ENCODE measurements at places on chromosomes 11 and 22.

- DNase-seq: no peak
These were observed 200.0 kb downstream of the TBC1D22A start for GRCh38 chr22:46962406-46962805.

DNA sequence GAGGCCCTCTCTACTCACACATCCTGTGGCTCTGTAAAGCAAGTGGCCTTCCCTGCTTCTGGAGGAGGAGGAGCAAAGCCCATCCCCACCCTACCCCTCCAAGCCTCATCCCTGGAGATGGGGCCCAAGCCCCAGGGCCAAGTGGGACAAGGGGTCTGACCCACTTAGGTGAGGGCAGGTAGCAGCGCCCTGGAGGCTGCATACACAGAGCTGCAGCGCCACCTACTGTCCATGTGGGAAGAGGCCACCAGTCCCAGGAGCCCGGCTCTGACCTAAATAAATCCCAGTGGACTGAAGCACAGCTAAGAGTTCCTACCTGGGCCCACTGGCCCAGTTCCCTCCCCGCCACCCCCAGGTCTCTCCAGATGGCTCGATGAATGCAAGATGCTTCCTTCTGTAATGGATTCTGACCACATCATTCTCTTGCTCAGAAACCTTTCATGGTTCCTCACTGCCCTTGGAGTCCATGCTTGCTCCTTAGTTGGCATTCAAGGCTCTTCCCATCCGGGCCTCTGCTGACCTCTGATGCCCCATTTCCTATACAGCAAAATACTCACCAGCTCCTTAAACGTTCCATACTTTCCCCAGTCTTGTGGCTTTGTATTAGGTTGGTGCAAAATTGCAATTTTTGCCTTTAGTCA is 62.1 kb downstream of the THAP12 start:
- DNase-seq: peak; percentile 50

GRCh38 chr11:124946735-124947141 is 7.3 kb upstream of the CCDC15 start:
- DNase-seq: no peak

DNA sequence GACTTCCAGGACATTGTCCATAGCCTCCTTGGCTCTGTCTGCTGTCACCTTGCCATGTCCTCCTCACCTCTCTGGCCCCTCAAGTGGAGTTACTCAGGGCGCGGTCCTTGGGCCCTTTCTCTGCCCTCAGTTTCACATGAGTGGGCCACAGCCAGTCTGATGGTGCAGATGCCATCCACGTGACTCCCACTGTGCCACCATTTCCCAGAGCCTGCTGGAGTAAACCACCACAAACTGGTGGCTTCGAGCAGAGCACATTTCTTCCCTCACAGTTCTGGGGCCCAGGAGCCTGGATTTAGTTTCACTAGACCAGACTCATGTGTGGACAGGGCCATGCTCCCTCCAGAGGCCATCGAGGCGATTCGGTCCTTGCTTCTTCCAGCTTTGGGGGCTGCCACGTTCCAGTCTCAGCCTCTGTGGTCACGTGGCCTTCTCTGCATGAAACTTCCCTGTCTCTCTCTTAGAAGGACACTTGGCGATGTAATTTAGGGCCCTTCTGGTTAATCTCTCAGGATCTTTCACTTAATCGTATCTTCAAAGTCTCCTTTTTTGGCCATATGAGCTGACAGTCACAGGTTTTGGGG is 14.6 kb downstream of the SMARCB1 start:
- no peak for DNase-seq

DNA sequence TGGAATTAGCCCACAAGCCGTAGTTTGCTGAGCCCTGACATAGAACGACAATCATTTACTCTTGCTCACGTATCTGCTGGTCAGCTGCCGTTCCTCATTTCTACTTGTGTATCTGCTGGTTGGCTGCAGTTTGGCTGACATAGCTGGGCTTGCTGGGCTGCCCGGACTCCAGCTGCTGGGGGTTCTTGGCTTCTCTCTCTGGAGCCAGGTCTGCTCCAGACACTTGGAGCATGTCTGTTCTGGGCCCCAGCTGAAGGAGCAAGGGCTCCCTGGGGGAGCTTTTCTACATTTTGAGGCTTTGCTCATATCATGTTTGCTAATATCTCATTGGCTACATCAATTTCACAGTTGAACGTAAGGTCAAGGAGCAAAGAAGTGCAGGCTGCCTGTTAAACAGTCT is 47.3 kb downstream of the PRDM11 start:
- DNase-seq: no peak

DNA sequence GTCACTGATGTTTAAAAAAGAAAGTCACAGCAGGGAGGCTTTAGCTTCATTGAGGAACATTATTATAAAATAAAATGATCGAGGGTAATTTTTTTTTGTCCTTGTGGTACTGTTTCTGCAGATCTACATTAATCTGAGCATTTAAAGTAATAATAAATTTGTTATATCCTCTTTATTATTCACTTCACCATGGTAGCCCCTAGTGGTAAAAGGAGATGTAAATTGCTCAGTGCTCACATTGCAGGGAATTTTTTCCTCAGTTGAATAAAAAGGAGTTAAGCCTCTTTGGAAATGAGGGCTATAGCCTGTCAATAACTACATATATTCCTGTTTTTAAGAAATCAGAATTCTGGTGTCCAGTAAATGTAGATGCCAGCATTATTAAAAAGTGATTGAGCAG is 99.7 kb upstream of the VPREB1 start:
- DNase-seq: no peak

DNA sequence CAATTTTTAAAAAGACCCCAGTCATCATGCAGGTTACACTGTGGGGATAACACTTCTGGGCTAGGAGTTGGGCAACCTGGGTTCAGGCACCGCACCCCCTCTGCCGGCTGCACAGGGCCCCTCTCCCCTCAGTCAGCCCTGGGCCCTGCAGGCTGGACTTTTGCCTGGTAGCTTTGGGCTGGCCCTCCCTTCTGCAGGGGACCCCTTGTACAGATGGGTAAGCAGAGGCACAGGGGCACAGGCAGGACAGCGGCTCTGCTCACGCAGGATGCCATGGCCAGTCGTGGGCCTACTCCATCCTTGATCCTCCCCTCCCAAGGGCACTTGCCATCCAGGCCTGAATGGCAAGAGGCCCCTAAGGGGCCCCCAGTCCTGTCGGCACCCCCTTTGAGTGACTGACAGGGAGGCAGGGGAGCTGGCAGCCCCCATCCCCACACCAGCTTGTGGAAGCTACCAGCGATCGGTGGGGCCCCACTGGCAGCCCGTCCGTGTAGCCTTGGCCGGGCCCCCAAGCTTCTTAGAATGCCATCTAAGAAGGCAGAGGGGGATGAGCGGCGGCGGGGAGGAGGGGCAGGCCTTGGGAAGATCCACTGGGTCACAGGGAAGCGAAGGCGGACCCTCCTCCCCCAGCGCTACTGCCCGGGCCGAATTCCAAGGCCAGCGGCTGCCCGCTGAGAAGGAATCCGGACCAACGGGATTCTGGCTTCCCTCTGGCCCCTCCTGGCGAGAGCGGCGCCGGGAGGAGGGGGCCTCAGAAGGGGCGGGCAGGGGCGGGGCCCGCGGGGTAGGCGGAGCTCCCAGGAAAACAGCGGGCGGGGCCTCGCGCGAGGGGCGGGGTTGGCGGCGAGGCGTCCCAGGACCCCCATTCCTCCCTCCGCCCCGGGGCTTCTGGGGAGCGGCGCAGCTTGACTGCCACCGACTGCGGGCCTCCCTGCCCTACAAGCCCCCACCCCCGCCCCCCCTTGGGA is 6.8 kb upstream of the CHKA start:
- no peak for DNase-seq

DNA sequence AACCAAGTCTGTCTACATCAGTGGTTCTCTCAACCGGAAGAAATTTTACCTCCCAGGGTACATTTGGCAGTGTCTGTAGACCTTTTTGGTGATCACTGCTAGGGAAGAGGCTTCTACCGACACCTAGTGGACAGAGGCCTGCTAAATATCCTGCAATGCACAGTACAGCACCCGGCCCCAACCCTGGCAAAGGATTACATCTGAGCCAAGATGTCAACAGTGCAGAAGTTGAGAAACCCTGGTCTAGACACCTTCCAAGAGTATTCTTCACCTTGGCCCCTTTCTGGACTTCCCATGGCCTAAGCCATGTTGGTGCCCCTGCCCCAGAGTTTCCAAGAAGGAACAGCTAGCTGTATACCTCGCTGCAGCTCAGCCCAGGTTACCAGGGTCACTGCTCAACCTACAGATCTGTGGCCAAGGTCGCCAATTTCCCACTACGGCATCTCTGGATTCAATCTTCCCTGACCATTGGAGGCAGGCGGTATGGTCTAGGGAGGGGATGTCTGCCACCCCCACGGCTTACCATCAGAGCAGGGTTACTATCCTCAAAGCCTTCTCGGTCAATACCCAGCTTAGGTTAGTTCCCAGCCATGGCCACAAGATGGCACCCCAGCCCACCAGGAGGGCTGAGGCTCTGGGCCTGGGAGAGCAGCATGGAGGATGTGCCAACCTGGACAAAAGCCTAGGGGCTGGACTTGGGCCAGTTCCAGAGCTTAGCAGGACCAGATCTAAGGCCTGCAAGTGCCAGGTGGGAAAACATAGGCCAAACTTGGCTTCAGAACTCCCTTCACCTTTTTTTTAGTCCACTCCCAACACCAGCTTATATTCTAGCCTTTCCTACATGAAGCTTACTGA is 3.7 kb upstream of the KCNC1 start:
- DNase-seq: peak; percentile 92

- no peak for DNase-seq
These were observed 619.0 kb downstream of the SOX6 start for GRCh38 chr11:15737320-15737719.

DNA sequence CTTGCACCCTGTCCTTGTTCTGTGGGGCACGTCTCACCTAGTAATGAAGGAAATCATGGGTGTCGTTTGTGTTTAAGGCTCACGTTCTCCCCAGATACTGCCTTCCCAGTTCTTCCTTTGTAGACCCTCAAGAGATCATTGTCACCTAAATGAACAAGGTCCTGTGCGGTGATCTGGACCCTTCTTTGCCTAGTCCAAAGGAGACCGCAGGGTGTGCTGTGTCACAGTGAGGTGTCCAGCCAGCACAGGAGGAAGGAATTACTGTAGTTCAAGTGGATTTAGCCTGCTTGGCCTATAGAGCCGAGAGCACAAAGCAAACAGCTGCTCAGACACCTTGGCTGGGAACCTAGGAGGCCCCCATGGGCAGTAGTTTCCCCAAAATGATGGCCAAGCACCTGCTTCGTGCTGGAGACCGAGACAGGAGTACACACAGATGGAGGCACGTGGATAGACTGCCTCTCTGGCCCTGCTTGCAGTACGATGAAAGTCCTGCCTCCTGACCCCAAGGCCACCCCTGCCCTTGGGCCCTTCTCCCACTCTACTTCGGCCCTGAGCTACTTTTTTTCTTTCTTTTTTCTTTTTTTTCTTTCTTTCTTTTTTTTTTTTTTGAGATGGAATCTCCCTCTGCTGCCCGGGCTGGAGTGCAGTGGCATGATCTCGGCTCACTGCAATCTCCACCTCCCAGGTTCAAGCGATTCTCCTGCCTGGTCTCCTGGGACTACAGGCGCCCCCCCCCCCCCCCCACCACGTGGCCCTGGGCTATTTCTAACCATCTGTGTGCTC is 19.4 kb upstream of the PPFIA1 start:
- no peak for DNase-seq

DNA sequence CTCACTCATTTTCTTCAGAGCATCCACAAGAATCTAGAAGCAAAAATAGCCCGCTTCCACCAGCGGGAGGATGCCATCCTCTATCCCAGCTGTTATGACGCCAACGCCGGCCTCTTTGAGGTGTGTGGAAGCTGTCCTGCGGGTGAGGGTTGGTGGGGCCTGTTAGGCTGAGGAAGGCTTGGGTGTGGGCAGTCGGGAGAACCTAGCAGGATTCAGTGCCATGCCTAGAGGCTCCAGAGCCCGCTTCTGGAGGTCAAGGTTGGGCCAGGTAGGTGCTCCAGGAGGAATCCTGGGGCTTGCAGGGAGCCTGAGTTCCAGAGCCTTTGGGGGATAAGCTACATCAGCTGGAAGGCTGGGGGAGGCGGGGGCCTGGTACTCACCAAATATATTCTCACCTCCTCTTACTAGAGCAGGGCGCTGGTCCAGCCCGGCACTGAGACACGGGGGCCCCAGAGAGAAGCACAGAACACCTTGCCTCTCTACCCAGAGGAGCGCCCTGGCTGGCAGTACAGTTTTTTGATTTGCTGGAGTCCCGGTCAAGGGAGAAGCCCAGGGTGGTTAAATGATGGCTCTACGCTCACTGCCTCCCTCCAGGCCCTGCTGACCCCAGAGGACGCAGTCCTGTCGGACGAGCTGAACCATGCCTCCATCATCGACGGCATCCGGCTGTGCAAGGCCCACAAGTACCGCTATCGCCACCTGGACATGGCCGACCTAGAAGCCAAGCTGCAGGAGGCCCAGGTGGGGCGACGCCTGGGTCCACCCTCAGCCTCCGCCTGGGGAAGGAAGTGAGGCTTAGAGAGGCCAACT is 5.3 kb downstream of the GCAT start:
- no peak for DNase-seq

- no peak for DNase-seq
These were observed 4.7 kb downstream of the OR8U1 start for GRCh38 chr11:56380120-56380519.

DNA sequence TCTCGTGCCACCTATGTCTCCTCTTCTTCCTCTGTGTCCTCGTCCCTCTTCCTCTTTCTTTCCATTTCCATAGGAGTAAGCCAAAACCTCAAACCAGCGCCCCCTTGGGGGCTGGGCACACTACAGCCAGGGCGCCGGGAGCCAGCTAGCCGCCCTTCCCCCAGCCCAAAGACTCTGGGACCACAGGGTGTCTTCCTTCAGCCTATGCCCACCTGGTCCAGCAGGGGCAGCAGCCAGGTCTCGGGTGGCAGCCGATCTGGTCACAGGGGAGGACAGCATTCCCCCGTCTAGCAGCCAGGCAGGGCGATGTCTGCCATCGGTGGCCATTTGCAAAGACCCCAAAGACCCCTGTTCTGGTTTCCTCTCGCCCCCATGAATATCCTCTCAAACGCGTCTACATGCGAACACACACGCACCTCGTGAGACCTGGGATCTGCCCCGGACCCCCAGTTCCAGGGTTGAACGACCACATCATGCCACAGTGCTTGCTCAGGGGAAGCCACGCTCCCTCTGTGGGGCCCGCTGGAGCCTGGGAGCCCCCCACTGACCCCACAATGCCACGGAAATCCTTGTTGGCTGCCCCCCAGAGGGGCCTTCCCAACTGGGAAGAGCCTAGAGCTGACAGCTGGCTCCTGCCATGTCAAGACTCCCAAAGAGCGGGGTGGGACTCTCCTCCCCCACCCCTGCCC is 546.0 kb upstream of the CCDC179 start:
- no peak for DNase-seq

GRCh38 chr11:1403721-1404460 is 14.2 kb downstream of the BRSK2 start:
- DNase-seq: no peak

GRCh38 chr11:45108070-45109064 is 38.1 kb upstream of the PRDM11 start:
- DNase-seq: no peak

GRCh38 chr22:22770280-22770871 is 117.2 kb upstream of the IGLL5 start:
- DNase-seq: peak; percentile 35

DNA sequence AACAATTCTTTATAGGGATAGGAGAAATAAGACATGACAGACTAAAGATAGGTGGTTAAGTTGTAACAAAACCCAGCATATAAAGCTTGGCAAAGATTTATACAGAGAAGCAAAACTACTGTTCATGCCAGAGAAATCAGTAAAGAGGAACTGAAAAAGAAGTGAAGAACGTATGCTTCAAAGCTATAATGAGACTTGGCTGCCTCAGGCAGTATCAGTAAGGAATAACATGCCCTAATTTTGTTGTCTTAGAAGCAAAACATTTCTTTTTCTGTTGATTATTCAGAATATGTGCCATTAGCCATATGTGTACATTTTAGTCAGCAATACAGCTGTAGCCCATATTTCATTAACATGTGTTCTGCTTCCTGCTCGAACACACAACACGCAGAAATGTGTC is 403.2 kb downstream of the NELL1 start:
- DNase-seq: no peak

- DNase-seq: no peak
These were observed 86.8 kb upstream of the CHORDC1 start for GRCh38 chr11:90309693-90310092.

Measured in COLO829 (cell line).